Fibroblast of skin of abdomen (primary cell): ENCODE measurements at places on chromosomes 16 and 17.
A peak's percentile ranks its signal among the peaks of the same experiment; 100 is the strongest.

DNA sequence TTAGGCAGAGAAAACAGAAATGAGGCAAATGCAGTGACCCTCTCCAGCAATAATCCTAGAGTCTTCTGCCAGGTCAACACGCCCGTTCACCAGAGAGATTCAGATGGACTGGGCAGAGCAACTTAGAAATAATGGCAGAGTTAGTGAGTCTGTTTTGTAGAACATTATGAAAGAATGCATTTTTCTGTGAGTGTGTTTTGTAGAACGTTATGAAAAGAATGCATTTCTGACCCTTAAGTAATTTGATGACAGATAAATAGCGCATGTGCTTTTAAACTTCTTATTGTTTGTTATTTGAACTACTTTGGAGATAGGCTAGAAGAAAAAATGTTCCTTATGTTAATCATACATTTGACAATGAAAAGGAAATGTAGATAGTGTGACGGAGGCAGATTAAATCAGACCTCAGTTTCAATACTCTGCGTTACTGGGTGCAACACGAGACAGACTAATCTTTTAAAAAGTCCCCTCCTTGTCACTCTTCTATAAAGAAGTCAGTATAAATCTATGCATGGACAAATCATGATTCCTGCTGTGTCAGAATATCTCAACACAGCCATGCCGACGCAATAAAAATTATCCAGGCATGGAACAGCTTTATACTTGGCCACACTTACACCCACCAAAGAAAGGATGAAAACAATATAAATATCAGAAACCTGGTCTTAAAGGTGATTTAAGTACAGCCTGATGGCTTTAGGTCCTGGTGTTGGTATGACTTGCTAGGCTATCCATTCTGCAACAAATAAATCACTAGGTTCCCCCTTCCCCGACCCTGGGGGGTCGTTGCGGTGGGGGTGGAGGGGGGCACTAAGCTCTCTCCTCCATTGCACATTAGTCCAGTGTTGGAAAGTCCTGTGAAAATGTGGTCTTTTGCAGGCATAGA lies 47.8 kb downstream of the MARCHF10 start:
- DNase-seq = peak; percentile 68

- DNase-seq = no peak
These were observed 68.5 kb downstream of the C16orf95 start for GRCh38 chr16:87248714-87249113.

DNA sequence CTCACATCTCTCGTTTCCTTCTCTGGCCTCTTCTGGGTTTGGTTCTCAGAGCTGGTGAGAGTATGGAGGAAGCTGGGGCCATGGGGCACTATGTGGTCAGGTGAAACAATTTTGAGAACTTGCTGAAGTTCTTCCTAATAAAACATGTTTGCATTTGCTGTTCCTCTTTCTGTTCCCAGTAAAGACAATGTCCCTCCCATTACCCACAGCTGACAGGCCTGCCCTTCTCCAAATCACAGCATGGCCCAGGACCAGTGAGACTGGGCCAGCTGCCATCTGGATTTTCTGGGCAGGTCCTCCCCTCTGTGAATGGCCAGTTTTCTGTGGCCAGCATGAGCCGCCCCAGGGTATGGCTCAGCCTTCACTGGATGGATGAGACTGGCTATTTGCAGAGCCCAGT lies at the start of gene CD300H:
TSS of gene CD300H (minus strand) at position 113 of the 400 bp plus-strand sequence.
- no peak for DNase-seq

GRCh38 chr17:50191359-50192143 lies 9.9 kb downstream of the COL1A1 start:
- DNase-seq = peak; percentile 76

- no peak for DNase-seq
These were observed 262.3 kb upstream of the TNRC6C start for GRCh38 chr17:77696151-77696720.

- DNase-seq = no peak
These were observed 27.3 kb downstream of the SRCIN1 start for GRCh38 chr17:38578229-38579082.

DNA sequence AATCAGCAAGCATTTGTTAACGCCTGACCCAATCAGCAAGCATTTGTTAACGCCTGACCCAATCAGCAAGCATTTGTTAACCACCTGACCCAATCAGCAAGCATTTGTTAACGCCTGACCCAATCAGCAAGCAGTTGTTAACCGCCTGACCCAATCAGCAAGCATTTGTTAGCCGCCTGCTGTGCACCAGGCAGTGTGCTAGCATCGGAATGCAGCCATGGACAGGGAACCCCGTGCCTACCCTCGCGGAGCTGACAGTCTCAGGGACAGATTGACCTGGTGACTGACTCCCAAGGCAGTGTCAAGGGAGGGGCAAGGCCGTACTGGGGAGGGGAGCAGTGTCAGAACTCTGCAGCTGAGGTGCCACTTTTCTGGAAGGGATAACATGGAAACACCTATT lies 66.9 kb downstream of the ABR start:
- DNase-seq = no peak

GRCh38 chr17:60305141-60305540 lies 86.8 kb downstream of the USP32 start:
- DNase-seq = no peak

GRCh38 chr17:74935048-74935447 lies 650 bp upstream of the OTOP3 start:
- no peak for DNase-seq

GRCh38 chr16:28126684-28127620 lies 63.4 kb upstream of the GSG1L start:
- DNase-seq = no peak

DNA sequence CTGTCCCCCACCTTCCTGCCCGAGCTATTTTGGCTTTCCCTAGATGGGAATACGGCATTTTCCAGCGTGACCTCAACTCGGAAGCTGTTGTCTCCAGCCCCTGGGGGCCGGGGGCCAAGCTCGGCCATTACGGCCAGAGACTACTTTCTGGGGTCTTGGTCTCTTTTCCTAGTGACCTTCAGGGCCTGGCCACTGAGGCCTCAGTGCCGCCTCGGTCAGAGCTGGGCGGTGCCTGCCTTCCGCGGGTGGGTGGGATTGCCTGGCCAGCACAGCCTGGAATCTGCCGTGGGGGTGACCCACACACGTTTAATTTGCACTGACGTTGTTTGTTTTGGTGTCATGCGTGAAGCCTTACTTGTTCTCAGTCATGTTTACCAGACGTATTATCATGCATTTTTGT lies 29.2 kb downstream of the TSC2 start:
- DNase-seq = no peak

DNA sequence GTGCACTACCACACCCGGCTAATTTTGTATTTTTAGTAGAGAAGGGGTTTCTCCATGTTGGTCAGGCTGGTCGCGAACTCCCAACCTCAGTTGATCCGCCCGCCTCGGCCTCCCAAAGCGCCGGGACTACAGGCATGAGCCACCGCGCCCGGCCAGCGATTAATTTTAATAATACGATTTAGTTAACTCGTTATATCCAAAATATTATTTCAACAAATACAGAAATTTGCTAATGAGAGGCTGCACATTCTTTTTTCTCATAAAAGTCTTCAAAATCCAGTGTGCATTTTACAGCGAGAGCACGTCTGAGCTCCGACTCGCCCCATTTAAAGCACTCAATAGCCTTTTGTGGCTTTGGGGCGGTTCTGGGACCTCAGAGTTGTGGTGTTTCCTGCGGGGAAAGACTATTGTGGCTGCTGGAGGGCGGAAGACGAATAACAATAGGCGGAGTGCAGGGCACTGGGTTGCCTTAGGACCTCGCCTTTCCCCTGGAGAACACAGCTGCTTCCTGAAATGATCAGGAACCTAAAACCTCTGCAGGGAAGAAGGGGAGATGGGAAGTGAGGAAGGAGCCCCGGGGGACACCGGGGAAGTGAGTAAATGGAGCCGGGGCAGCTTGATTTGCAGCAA lies 2.9 kb upstream of the ZSCAN10 start:
- DNase-seq = no peak

DNA sequence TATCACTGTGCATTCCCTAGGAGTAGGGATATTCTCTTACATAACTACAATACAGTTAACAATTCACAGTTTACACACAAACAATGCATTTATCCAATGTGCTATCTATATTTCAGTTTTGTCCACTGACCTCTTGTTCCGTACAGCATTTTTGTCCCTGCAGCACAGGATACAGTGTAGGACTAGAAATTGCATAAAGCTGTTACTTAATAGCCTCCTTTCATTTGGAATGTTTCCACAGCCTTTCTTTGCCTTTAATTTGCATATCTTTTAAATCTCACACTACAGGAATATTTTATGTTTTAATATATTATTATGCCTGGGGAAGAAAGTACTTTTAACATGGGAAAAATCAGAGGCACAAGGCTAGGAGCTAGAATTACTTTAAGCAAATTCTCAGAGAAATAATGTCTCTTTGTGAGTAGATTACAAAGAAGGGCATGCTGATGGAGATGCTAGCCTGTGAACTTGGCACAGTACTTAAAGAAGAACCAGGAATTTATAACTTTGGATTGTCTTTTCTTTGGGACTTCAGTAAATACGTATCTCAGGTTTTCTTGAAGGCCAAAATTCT lies 144.3 kb downstream of the ITFG1 start:
- DNase-seq = no peak

DNA sequence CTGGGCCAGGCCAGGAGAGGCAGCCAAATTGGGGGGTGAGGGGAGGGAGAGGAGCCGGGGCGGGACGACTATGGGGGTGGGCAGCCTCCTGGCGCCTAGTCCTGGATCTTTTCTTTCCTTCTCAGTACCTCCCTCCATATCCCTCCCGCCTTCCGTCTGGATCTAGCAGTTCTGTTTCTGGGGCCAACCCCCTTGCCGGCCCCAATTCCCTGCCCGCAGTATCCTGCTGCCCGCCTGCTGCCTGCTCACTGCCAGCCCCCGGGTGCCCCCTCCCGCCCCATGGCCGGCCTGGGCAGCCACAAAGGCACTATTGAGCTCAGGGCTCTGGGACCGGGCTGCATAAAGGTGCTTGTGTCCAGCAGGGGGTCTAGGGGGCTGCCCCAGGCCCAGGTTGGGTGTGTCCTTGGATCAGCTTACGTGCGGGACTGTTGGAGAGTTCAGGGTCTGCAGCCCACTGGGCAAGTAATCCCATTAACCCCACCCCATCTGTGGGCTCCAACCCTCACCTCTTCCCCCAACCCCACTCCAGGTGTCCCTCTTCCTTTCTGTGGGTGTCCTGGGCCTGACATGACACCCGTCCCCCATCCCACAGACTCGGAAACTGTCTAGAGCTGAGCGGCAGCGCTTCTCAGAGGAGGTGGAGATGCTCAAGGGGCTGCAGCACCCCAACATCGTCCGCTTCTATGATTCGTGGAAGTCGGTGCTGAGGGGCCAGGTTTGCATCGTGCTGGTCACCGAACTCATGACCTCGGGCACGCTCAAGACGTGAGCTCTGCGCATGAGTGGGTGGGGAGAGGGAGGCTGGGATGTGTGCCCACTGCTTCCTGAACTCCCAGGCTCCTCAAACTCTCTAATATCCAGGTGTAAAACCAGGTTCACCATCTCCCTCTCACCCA lies 2.0 kb downstream of the WNK4 start:
- no peak for DNase-seq

- no peak for DNase-seq
These were observed 5.0 kb downstream of the ATP5PD start for GRCh38 chr17:75041656-75042280.

DNA sequence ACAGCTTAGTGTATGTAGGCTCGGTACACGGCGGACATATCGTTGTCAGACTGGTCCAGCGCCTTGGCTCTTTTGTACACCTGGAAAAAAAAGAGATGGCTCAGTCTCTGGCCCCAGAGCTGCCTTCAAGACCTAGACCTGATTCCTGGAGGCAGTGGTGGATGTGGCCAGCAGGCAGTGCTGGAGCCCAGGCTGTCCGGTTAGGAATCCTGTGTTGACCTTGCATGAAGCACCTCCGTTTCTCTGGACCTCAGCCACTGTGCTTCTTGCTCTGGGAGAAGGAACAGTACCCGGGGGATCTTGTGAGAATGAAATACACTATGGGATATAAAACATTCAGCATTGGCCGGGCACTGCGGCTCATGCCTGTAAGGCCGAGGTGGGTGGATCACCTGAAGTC lies 2.8 kb upstream of the ROGDI start:
- no peak for DNase-seq

DNA sequence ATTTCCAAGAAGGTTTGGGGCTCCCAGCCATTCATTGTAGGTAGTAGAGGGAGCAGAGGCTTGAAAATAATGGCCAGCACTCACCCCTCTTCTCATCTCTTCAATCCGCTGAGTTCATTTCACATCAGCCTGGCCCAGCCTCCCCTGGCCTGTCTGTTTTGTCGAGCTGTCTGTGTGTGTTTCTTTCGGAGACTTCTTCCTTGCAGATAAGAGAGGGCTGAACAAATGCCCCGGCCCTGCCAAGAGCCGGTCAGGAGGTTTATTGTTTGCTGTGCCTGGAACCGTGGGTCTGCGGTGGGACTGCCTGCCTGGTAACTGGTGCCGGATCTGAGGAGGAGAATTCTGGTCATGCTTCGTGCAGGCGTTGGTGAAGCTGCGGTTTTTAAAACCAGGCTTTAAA lies 3.4 kb downstream of the VPS4A start:
- DNase-seq = no peak

GRCh38 chr17:55723488-55723848 lies 804 bp upstream of the TMEM100 start:
- DNase-seq = no peak

DNA sequence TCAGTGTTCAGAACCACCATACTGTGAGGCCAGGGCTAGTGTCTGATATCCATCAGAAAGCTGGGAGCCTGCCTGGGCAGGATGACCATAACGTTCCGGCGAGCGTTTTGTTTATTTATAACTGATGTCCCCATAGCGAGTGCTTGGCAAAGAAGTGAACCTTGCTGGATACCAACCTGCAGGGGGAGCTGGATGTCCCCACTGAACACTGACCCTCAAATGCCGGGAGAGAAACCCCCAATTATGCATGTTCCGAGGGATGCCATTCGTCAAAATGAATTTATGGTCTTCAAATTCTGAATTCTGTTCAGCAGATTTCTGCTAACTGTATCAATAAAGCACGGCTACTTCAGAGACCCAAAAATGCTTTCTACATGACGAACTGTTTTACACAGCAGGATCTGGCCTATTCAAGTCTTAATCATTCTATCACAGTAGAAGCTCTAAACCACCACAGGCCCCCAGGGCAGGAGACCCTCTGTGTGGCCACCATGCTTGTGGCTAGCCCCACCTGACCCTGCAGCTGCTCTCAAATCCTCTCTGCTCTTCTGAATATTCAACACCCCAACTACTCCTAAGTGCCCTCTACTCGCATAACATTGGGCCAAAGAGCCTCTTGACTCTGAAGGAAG lies 15.2 kb downstream of the MED24 start:
- peak; percentile 69 for DNase-seq

DNA sequence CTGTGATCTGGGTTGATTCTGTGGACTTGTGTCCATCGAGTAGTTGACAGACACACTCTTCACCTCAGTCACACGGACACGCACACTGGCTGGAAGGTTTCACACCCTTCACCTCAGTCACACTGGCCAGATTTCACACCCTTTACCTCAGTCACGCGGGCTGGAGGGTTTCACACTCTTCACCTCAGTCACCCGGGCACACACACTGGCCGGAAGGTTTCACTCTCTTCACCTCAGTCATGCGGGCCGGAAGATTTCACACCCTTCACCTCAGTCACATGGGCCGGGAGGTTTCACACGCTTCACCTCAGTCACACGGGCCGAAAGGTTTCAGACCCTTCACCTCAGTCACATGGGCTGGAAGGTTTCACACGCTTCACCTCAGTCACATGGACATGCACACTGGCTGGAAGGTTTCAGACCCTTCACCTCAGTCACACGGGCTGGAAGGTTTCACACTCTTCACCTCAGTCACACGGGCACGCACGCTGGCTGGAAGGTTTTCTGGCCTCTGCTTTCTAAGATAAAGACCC lies 96.2 kb downstream of the PGS1 start:
- DNase-seq = no peak

GRCh38 chr16:85611194-85611443 lies 2.0 kb upstream of the GSE1 start:
- DNase-seq = no peak
